Stimulated activated CD8-positive, alpha-beta memory T cell treated with anti-CD3 and anti-CD28 coated beads, Interleukin-7, amount 100 ng/mL, for 4 hours (primary cell): ENCODE measurements at places on chromosomes 4 and X.

DNA sequence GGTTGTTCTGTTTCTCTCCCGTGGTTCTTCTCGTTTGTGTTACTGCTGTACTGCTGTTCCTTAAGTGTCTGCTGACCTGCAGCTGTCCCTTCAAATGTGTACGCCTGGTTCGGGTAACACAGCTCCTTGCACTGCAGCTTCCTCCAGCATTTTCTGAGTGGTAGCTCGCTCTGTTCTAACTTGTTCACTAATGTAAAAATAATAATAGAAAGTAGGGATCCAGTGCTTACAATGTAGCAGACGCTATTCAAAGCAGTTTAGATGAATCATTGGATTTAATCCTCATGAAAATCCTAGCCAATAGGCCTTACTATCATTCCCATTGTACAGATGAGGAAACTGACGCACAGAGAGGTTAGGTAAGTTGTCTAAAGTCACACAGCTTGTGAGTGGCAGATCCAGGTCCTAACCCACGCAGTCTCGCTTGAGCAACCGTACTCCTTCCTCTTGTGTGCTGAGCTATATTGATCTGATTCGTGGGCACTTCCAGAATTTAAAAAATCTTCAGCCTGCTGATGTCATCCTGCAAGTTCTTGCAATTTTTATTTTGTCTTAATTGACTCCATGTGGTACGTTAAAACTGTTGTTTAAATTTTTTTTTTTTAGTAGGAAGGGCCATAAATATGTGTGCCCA lies 448.2 kb upstream of the FAT1 start:
- no peak for DNase-seq

- DNase-seq = no peak
These were observed 159.1 kb downstream of the SHROOM3 start for GRCh38 chr4:76594173-76594572.

DNA sequence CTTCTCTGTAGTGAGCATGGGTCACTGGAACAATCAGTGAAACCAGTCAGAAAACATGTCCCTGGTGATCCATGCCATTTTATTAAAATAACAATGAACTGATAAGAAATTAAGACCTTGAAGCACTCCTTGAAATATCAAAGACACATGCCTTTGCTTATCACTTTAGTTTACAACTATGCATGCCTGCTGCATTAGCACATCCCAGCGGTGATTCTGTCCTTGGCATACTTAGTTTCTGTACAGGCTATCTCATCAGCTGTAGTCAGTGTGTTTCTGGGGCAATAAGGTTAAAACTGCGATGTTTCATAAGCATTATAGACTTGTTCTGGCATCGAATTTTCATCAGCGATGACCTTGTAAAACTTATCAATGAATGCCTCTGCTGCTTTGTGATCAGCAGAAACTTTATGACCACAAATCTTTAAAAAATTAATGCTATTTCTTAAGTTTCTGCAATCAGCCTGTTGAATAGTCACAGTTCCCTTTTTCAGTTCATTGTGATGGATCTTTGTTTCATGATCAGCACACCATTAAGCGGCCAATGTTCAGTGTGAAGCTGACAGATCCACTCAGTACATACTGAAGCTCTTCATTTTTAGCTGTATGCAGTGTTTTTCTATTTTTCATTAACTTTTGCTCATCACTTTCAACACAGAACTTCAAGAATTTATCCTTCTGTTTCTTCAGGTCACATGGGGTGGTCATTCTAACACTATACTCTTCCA lies 150.5 kb downstream of the RNF150 start:
- DNase-seq = no peak

- no peak for DNase-seq
These were observed 15.3 kb downstream of the SLC6A8 start for GRCh38 chrX:153703036-153703370.

DNA sequence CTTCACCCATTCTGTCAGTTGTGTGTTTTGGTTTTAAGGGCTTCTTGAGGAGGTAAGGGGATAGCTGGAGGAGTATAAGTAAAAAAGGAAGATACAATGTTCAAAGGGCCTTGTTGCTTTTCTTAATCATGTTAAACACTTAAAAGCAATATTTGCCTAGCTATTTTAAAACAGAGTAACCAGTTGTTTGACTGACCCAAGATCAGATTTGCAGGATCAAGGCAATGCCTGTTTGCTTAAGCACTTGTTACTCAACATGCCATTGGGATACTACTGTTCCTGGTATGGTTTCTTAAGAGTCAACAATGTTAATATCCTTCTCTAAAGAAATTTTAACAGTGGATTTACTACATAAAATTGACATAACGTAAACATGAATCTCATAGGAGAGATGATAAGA lies 2.6 kb downstream of the DCLK2 start:
- no peak for DNase-seq

- DNase-seq = no peak
These were observed 81.7 kb downstream of the EGF start for GRCh38 chr4:109994415-109994827.

GRCh38 chrX:40083120-40083978 lies 14.4 kb downstream of the BCOR start:
- DNase-seq = no peak
